ENCODE measurements at places on chromosomes 3 and 15.
A peak's percentile ranks its signal among the peaks of the same experiment; 100 is the strongest.

- DNase-seq = no peak
These were observed 39.1 kb downstream of the KNL1 start for GRCh38 chr15:40633178-40633577.

DNA sequence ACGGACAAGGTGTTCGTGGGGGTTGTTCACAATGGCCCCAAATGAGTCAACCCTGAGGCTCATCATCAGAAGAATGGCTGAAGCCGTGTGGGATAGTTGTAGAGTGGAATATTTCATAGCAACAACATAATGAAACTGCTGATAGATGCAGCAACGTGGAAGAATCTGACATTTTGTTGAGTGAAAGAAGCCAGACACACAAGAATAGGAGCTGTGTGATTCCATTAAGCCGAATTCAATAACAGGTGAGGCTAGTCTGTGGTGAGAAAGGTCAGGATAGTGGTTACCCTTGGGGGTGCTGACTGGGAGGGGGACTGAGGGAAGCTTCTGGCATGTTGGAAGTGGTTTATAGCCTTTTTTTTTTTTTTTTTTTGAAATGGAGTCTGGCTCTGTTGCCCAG is 144.0 kb downstream of the SMAD6 start:
- DNase-seq = no peak

- DNase-seq = no peak
These were observed 43.6 kb upstream of the WWTR1 start for GRCh38 chr3:149701206-149701976.

GRCh38 chr3:196694202-196694638 is 17.8 kb downstream of the CEP19 start:
- DNase-seq = no peak

GRCh38 chr15:67109141-67110034 is 44.0 kb downstream of the SMAD3 start:
- DNase-seq = no peak

DNA sequence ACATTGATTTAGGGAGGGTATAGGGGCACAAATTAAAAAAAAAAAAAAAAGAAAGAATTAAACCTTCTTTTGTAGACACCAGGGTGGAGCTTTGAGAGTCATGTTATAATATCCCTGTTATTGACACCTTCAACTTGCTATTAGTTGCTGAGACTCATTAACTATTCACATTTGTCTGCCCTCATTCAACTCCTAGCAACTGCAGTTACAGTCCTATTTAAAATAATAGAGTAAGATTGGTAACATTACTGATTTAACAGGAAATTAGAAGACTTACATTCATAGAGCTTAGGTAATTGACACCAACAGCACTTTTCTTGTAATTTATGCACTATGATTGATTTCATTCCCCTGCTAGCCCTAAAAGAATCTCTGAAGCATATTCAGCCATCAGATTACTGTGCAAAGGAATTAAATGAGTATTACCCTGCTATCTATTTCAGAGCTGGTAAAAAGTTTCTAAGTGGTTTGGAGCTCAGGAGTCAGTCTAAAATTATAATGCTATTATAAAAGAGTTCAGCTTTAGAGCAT is 148.8 kb upstream of the TBL1XR1 start:
- no peak for DNase-seq

DNA sequence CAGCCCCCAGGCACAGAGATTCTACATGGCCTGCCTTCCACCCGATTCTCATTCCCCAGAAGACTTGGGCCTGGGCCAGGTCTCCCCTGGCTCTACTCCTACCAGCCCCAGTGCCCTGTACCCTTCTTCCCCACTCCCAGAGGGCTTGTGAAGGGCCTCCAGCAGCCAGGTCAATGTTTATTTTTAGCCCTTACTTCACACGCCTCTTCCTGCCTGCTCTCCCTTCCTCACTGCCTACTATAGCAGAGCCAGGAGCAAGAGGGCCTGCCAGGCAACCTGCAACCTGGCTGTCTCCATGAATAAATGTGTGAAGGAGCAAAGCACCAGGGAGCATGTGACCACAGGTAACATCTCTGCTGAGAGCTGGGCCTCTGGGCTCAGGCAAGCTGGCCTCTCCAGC is 26.4 kb upstream of the APEH start:
- DNase-seq = no peak

GRCh38 chr15:62698646-62699045 is 343.9 kb upstream of the TPM1 start:
- DNase-seq = no peak

DNA sequence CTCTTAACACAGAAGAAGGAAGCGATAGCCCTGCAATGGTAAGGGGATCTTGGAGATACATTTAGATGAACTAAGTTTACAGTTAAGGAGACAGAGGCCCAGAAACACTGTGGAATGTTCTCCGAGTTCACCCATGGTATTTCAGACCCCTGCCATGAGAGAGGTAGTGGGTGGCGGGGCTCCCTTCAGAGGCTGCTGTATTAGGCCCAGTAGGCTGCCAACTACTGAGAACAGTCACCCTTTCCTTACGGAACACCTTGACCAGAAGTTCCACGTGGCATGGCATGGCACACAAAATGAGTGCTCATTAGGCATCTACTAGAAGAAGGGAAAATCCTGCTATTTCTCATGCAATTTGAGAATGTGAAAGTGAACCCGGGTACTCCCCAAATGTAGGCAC is 195.4 kb downstream of the TNIK start:
- no peak for DNase-seq

DNA sequence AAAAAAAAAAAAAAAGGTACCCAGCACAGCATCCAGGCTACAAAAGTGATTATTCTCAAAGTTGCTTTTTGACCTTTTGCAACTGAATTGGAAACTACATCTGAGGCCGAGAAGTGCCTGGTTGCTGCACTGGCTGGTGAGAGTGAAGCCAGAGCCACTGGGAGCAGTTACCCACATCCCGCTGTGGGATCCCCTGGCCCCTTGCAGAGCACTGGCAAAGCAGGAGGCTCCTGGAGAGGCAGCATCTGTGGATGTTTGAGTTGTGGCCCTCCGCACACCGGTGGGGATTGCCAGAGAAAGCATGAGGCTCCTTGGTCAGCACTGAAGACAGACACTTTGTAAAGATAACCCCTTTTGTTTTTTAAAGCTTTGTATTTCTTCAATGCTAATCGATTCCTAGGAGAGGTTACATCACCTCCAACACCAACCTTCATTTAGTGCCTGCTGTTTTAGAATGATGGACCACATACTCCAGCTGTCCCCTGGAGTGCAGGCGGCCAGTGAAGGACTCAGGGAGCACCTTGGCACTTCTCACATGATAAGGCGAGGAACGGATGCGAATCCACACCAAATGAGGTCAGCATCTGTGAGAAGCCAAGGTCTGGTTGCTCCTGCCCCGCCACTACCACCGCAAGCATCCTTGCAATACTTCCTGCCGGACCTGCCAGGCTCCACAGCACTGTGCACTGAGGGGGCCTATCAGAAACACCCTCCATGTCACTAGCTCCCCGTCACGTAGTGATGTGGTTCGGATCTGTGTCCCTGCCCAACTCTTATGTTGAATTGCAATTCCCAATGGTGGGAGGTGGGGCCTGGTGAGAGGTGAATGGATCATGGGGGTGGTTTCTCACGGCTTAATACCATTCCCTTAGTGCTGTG is 256.5 kb downstream of the GABRB3 start:
- DNase-seq = no peak

- no peak for DNase-seq
These were observed 169.7 kb upstream of the TMCO5A start for GRCh38 chr15:37764733-37765191.

DNA sequence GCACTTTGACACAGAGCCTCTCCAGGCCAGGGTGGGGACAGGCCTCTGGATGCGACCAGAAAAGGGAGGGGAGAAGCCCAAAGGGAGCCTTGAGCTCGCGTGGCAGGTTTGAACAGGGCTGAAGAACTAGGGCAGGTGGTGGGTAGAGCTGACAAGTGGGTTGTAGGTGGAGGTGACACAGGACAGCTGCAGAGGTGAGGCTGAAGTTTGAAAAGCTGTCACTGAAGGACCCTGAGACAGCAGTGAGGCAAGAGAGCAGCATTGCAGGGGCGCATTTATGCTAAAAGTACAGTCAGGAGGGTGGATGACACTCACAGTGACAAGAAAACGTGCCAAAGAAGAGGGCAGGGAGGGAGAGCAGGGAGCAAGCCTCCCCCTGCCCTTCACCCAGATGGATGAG is 21.8 kb upstream of the EPB42 start:
- no peak for DNase-seq

DNA sequence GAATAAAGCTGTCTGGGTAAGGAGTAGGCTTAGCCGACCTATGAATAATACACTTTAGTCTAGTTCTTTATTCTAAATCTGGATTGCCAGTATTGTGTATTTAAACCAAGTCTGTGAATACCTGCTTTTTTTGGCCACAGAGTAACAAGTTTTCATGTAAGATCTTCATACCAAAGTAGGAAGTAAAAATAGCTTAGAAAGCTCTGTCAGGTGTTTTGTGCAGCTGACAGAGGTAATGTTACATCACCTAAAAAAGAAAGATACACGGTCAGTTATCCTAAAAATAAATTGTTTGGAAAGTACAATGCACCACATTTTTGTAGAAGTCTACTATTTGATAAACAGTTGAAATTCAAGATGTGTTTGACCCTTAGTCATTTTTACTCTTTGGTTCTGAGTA is 16.5 kb downstream of the CALML4 start:
- no peak for DNase-seq

DNA sequence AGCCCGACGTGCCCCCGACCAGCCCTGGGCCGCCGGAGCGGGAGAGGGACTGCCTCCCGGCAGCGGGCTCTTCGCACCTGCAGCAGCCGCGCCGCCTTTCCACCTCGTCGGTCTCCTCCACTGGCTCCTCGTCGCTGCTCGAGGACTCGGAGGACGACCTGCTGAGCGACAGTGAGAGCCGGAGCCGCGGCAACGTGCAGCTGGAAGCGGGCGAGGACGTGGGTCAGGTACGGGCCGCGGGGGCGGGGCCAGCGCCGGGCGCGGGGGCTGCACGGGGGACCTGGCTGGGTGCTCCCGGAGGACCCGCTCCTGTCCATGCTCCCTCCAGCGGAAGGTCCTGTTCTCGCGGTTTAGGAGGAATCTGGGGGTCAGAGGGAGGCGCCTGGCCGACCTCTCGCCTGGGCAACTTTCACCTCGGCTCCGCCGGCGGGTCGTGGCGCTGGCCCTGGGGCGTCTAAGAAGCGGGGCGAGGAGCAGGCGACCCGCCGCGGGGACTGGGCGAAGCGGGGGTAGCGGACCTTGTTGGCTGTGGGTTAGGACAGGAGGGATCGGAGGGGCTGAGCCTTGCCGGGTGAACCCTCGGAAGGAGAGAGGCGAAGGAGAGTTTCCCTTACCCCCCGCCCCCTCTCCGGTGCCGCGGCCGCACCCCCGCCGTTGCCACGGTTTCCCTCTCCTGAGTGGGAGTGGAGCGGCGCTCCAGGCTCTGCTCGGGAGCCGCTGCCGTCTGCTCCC is 682 bp downstream of the ITPKA start:
- DNase-seq = no peak

- DNase-seq = no peak
These were observed 130.0 kb downstream of the DMXL2 start for GRCh38 chr15:51492528-51492927.

DNA sequence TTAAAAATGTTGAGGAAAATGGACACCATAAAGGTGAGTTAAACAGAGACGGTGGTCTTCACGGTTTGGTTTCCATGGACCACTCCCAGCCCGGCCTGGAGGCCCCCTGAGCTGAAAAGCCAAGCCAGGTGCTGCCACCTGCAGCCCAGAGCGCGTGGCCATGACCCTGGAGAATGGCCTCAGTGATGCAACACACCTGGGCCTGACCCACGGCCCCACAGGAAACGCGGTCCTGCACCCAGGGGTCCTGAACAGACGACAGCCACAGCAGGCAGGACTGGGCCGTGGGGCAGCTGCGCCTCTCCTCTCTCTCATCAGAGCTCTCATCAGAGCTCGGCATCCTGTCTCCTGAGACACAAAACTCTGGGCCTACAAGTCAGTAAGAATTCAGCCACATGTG is 64.1 kb downstream of the NIPA2 start:
- DNase-seq = no peak

DNA sequence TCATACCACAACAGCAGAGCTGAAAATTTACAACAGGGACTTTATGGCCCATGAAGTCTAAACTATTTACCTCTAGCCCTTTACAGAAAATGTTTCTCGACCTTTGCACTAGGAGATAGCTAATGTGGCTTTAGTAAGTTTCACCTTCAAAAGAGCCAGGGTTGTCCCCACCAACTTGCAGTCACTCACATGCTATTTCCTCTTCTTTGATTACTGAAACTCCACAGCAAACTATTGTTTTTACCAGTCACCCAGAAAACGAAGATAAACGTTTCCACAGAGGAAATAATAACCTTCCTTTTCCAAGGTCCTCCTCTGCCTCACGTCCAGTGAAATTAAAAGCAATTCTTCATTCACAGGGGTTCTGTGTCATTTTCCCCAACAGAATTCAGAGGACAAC is 48.2 kb downstream of the WWTR1 start:
- no peak for DNase-seq

DNA sequence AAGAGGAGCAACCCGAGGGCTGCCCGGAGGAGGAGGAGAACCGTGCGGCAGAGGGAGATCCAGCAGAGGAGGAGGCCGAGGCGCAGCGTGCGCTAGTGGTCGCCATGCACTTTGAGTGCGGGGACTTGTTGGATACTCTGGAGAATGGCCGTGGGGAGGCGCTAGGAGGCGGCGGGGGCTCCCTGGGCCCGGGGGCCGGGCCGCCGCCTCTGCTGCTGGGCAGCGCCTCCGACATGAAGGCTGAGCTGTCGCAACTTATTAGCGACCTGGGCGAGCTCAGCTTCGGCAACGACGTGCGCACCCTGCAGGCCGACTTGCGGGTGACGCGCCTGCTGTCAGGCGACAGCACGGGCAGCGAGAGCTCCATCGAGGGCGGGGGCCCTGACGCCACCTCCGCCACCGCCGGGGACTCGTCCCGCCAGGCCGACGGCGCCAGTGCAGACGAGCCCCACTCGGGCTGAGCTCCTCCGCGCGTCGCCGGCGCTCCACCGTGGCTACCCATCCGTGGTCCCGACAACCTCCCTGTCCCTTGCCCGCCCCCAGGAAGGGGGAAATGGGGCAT is 2.0 kb downstream of the FAM43A start:
- DNase-seq = peak; percentile 48

DNA sequence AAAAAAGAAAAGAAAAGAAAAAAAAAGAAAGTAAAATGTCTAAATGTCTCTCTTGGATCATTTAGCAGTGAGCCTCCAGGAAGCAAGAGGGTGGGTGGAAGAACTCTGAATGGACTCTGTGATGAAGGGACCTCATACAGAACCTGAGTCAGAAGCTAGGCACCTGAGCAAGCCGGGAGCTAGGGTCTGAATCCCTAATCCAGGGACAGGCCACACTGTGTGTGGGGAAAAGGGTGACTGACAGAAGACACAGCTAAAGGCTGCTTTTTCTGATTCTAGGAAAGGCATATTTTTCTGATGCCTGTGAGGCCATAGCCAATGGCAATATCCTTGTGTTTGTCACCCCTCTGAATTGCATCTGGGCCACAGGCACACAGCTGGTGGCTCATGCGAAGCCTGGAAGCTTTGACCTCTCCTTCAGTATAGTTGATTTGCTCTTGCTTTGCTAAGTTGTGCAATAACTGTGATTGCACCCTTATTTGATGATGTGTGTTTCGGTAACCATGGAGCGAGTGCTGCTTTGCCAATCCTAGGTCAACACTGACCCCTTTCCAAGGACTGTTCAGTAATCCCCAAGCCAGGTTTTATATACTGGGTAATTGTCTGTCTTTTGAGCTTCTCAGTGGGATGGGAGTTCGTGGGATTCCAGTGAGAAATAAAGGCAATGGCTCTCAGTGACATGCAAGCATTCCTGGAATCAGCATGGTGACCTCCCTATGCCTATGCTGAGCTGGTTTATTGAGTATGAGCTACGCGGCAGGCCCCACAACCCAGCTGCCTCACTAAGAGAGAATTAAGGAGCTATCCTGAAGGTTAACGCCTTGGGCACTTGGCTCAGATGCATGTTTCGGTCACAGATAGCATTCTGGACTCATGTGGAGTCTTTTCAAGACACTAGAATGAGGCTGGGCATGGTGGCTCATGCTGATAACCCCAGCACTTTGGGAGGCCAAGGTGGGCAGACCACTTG is 49.0 kb upstream of the OSBPL11 start:
- DNase-seq = no peak
